ENCODE measurements at places on chromosomes 11 and 22. TPM values are rescaled to one million over a fixed set of nuclear protein-coding genes. Genes with fewer than 3 reads are reported as not detected.

SNX32 gene
- under 0.01 TPM for total RNA-seq

KRTAP5-10 gene
- not detected for total RNA-seq

MPZL3 gene
- total RNA-seq, result 0.32 TPM

ZNF280B gene
- 1.6 TPM for total RNA-seq

TCP11L1 gene
- total RNA-seq, result 32.5 TPM

SMC1B gene
- not detected for total RNA-seq

TRIM29 gene
- 1.3 TPM for total RNA-seq

CRYBB2 gene
- not detected for total RNA-seq

DDIAS gene
- total RNA-seq, result 1.9 TPM

PRR33 gene
- total RNA-seq, result not detected

APOA4 gene
- total RNA-seq, result not detected

SLC22A9 gene
- not detected for total RNA-seq

DNA sequence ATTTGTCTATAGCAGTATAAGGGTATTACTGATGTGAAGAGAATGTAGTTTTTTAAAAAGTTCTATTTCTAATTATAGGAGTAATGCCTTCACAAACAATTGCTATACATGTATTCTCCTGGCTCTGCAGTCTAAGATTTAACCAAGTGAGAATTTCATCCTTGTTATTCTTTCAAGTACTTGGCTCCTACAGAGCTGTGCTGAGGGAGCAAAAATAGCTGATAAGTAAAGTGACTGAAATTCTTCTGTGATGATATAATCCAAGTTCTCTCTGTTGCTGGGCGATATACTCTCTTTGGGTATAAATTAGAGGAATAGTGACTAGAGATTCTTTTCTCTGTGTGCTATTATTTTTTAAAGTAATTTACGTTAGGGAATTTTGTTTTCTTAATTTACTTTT, 68.0 kb downstream of the PGR start:
- peak; percentile 10 for DNase-seq

- no peak for DNase-seq
These were observed 259.9 kb downstream of the CADM1 start for GRCh38 chr11:115244296-115244695.

- no peak for DNase-seq
These were observed 171.1 kb downstream of the CRYBB2 start for GRCh38 chr22:25390297-25391240.

DNA sequence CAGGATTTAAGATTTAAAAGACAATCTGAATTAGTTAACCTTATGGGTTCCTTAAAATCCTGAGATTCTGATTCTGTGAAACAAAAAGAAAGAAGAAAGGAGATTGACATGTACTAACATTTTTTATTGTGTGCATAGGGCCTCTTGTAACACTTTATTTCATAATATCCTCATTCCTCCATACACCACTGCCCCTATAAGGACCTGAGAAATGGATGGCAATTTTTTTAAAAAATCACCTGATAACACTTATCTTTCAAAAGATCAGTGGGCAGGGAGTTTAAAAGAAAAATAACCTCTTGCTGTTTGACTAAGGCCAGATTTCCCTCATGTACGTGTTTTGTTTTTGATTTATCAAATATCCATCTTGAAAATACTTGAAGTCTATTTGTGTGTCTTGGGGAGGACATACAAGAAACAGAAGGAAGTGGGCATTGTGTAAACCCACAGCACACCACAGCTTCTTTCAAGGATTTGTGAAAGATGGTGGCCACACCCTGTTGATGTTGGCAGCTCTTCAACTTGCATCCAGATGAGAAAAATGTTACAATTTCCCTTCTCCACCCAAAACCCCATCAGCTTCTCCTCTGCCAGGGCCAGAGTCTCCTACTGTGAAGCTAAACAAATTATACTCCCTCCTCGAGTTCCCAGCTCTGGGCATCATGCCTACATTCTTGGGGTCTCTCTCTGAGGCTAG, 35.0 kb upstream of the MPEG1 start:
- DNase-seq, result peak; percentile 42

GRCh38 chr22:49011379-49011768, 816.3 kb downstream of the BRD1 start:
- DNase-seq, result no peak

DNA sequence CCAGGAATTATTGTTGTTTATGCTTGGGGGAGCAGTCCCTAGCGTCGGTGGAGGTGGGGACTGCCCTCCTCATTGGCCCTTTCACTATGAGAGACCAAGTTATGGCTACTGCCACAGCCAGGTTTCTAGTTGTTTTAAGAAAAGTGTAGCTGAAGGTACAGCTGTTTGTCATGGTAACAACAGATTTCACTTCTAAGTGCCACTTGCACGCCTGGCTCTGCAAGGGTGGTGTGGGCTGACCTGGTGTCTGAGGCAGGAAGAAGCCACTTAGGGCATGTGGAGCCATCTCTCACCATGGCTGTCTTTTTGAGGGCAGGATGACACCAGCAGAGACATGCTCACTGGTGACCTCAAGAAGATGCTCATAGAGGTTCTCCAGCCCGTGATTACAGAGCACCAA, 46.3 kb upstream of the MPEG1 start:
- no peak for DNase-seq

DNA sequence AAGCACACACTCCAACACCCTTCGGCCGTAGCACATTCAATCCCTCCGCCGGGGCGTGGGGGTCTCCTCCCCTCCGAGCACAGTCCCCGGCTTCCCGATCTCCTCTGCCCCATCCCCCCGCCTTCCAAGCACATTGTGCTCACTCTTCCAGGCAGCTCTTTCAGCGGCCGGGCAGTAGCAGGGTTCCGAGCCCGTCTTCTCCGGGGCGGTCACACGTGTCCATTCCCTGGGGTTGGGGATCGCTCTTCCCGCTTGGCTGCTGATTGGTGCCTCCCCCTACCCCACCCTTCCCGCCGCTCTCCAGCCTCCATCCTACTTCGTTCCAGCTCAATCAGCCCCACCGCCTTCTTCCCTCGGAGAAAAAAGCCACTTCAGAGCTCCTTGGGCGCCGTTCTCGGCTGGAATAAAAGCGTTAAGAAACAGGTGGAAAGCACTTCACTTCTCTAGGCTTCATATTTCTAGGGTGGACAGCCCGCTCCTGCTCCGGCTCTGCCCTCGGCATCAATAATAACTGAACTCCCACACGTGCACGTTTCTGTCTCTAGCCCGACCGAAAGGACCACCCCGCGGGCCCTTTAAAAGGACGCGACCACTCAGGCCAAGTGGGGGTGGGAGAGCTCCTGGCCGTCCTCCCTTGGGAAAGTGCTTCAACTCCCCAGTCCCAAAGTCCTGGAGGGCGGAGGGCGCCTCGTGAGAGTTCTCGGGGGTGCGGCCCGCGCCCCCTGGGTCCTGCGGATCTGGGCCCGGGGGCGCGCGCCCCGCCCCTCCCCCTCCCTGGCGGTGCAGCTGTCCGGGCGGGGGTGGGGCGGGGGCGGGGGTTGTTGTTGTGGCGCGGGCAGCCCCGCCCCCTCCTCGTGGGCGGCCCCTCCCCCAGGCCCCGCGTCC, 464 bp upstream of the CECR2 start:
- DNase-seq, result no peak

- no peak for DNase-seq
These were observed 39.3 kb downstream of the ALX4 start for GRCh38 chr11:44270403-44271273.

GRCh38 chr11:35234460-35235156, 95.6 kb downstream of the CD44 start:
- DNase-seq, result no peak

DNA sequence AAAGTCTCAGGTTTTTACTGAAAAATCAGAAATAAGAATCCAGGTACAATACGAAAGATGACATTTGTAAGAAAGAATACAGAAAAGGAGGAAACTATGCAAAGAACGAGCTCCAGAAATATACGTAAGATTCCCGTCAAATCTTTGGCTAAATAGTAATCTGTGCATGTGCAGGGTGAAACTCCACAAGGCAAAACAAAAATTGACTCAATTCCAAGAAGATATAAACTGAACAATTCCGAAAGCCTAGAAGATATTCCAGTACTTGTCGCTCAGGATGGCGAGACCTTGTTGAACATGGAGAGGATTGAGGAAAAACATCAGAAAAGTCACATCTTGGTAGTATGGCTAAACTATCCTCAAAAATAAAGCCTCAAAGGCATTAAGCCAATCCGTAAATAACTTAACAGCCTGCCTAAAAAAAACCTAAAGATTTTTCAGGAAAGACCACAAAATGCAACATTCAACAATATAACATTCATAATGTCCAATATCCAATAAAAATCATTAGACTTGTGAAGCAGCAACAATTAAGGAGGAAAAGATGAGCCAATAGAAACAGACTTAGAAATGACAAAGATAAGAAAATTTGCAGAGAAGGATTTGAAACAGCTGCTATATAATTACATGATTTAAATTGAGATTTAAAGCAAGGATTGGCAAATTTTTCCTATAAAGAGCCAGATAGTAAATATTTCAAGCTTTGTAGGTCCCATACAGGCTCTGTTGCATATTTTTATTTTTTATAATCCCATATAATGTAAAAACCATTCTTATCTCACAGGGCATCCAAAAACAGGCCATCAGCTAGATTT, 166.4 kb upstream of the UBASH3B start:
- DNase-seq, result no peak

GRCh38 chr11:36617543-36618362, 19.7 kb upstream of the RAG2 start:
- DNase-seq, result no peak

- no peak for DNase-seq
These were observed 12.0 kb upstream of the MMP1 start for GRCh38 chr11:102809971-102810370.

All from fibroblast of villous mesenchyme (primary cell).